NCI-H524 (cell line): ENCODE measurements at places on chromosomes 13 and 19.
A peak's percentile ranks its signal among the peaks of the same experiment; 100 is the strongest.

DNA sequence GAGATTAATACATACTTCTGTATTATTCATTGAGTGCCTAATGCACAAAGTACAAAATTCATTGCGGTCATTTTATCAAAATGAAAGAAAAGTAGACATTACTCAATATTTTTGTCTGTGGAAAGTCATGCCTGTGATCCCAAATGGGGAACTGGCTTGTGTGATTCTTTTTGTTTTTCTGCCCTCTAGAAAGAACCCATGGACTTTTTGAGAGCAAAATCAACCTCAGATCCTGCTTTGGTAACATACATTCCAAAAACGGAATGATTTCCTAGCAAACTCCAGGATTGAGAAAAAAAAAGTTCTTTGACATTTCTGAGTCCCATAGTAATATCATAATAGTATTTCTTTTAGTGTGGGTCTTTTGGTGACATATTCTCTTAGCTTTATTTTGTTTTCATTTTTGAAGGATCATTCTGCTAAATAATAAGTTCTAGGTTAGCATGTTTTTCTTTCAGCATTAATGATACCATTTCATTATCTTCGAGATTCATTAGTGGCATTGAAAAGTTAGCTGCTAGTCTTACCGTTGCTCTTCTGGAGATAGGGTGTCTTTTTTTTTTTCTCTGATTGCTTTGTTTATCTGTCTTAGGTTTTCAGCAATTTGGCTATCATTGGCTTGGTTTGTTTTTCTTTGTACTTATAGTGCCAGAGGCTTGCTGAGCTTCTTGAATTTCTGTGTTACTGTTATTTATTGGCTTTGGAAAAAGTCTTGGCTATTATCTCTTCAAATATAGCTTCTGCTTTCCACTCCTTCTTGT is 102.4 kb upstream of the CSNK1A1L start:
- no peak for DNase-seq

DNA sequence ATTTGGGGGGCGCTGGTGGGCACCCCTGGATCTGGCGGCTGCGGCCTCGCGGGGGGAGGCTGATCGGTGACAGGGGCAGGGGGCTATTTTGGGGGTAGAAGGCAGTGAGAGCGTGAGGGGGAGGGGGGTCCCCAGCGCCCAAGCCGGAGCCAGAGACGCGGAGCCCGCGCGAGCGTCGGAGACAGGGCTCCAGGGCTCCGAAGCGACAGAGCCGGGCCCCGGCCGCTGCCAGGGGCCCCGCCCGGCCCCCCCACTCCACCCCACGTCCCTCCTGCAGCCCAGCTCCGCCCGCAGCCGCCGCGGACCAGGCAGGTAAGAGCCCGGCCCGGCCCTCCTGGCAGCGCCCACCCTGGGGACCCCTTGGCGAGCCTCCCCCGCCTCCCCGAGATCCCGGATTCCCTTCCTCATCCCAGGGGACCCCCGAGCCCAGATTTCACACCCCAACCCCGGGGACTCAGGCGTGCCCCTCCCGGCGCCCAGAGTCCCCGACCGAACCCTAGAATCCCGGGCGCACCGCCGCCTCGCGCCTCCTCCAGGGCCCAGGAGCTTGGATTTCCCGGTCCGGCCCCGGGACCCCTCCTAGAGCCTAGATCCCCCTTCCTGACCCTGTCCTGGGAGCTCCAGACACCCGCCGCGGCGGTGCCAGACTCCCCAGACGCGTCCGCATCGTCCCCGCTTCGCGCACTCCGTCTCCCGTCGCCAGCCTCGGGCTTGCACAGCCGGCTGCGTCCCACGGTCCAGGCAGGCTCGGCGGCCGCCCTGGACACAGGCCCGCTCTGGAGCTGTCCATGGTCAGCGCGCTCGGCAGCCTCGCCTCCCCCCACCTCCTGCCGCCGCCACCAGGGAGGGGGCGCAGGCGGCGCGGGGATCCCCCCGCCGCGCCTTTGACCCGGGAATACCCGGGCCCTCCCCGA is at the start of gene PPFIA3:
Gene PPFIA3, plus strand, starts transcription at position 134 of the 914 bp plus-strand sequence. CDS start 8,330 bp downstream, outside the sequence.
- DNase-seq, result no peak

GRCh38 chr19:33134571-33135041 is 2.7 kb downstream of the WDR88 start:
- peak; percentile 43 for DNase-seq

DNA sequence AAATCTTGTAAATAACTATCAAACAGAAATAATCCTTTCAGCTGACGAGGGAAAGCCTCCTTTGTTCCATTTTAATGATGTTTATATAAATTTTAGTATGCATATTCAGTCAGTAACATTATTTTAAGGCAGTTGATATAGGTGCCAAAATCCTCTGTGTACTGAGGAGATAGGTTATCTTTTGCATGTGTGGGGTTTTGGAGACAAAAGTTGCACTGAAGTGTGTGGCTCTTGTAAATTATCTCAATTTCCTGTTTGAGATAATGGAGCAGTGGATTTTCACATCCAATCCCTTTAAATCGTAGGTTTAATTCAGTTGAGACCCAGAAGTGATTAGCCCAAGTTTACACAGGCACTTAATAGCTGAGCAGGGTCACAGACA is 106.6 kb downstream of the RGCC start:
- DNase-seq, result no peak

GRCh38 chr19:57068921-57069697 is 50.7 kb upstream of the USP29 start:
- DNase-seq, result no peak

- DNase-seq, result no peak
Observed at GRCh38 chr13:73273745-73274144, 214.9 kb downstream of the KLF5 start.

DNA sequence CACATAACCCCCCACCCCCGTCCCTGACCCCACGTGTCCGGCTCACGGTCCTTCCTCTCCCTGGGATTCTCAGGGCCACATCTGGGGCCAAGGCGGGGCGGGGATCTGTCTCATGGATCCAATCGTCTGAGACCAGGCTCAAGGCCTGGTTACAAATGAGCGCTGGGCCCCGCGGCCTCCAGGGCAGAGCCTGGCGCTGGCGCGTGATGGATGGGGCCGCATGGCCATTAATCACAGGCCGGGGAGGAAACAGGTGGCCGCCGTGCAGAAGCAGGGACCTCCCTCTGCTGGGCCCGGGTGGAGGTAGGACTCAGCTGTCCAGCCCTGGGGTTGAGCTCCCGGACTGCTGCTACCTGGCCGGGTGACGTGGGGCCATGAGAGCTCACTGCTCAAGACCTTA is 5.8 kb upstream of the TLE5 start:
- DNase-seq, result peak; percentile 72

- no peak for DNase-seq
Observed at GRCh38 chr13:50292081-50292480, 276.8 kb downstream of the KCNRG start.

DNA sequence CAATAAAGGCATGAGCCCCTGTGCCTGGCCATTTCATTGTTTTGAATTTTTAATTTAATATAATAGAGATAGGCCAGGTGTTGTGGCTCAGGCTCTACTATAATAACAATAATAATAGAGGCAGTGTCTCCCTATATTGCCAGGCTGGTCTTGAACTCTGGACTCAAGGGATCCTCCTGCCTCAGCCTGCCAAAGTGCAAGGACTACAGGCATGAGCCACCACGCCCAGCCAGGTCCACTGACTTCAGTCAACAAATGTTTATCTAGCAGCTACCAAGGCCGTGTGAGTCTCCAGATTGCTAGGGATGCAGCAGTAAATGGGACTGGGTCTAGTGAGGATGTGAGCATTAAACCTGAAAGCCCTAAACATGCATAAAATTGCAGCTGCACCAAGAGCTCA is 13.8 kb upstream of the ILF3 start:
- no peak for DNase-seq

DNA sequence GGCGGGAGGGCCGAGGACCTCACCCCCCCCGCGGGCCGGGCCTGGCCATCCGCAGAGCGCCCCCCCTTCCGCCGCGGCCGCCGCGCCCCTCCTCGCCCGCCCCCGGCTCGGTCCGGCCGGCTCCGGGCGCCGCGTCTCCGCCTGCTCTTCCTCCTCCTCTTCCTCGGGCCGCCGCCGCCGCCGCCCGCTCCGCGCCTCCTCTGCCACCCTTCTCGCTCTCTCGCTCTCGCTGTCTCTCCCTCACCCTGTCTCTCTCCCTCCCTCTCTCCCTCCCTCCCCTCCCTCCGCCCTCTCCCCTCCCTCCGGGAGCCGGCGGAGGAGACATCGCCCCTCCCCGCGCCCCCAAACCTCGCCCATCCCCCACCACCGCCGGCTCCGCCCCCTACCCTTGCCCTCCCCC is at the start of gene SHANK1:
Gene SHANK1, minus strand, starts transcription at position 237 of the 400 bp plus-strand sequence. CDS start 2,883 bp downstream, outside the sequence.
- no peak for DNase-seq

GRCh38 chr13:48505597-48506091 is 27.2 kb downstream of the RCBTB2 start:
- no peak for DNase-seq

GRCh38 chr19:49949742-49950589 is 11.0 kb downstream of the SIGLEC11 start:
- DNase-seq, result no peak

- no peak for DNase-seq
Observed at GRCh38 chr19:47437500-47437899, 18.2 kb upstream of the MEIS3 start.

GRCh38 chr19:16420781-16421386 is 50.9 kb downstream of the EPS15L1 start:
- DNase-seq, result no peak

DNA sequence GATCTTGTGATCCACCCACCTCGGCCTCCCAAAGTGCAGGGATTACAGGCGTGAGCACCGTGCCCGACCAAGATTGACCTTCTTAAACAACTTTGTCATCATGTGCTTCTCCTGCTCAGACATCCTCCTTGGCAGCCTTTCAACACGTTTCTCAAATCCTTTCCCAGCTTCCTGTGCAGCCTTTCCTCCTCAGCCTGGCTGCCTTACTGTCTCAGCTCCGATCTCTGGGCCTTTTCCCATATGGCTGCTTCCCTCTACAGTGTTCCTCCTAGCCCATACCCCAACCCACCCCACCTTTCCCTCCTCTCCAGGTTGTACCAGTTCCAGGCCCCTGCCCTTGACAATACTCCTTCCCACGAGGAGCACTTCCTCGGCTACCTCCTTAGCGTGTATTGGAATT is 7.2 kb downstream of the PHF11 start:
- DNase-seq, result no peak

- DNase-seq, result no peak
Observed at GRCh38 chr19:30249911-30250310, 122.3 kb upstream of the ZNF536 start.

DNA sequence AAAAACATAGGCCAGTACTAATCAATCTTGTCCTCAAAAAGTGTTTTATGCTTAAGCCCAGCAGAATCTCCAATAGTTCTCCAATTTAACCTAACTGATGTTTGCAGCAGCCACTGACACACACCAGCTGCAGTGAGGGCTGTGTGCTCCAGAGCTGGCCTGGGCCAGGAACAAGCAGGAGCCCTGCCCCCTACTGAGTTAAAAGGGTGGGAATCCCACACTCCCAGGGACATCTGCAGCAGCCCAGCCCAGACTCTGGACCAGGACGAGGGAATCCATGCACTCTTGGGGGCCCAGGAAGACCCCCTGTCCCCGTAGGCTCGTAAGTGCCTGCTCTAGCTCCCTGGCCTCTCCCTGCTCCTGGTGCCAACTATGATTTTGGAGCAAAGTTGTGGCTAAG is 91.5 kb upstream of the ATXN8OS start:
- DNase-seq, result no peak

DNA sequence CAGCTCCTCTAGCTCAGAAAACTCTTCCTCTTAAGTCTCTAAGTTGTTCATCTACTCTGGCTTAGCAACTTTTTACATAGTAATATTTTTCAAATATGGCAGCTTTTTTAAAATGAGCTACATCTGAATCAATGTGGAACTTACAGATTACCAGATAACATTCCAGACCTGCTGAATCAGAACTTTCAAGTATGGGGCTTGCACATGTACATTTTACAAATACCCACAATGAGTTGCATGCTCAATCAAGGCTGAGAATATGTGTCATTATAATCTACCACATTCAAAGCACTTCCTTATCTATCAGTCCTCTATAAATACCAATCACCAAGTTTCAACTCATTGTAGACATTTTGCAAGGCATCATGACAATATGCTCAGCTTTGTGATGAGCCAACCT is 383.1 kb downstream of the FGF14 start:
- DNase-seq, result no peak

DNA sequence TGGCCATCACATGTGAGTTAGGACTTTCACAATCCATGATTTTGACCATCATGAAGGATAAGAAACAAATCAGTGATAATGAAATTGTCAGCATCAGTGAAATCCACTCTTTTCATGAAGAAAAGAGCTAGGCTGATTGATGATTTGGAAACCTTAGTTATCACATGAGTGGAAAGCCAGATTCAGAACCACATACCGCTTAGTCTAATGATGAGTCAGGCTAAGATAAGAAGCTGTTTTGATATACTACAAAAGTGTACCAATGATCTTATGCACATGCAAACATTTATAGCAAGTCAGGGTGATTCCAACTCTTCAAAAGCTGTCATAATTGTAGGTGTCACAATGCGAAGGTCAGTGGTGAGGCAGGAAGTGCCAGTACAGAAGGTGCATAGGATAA is 519.3 kb downstream of the GPC6 start:
- no peak for DNase-seq

DNA sequence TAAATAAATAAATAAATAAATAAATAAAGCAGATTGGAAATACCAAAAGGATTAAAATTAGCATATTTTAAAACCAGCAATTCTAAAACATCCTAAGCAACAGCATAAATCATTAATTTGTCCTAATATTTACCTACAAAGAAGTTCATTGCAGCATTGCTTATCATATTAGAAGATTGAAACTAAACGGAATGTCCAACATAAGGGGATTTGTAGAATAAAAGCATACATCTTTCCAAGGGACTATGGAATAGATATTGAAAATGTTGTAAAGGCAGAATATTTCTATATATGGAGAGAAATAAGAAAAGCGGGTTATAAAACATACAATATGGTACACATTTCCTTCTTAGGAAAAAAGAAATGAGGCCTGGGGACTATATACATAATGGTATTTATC is 71.1 kb upstream of the RFC3 start:
- no peak for DNase-seq

GRCh38 chr13:100664171-100664900 is 10.3 kb downstream of the TMTC4 start:
- DNase-seq, result no peak

GRCh38 chr13:76474966-76475365 is 411.2 kb downstream of the KCTD12 start:
- no peak for DNase-seq

GRCh38 chr13:38688674-38689073 is 1.8 kb downstream of the FREM2 start:
- DNase-seq, result no peak

GRCh38 chr13:79227418-79227817 is 178.6 kb downstream of the RBM26 start:
- DNase-seq, result no peak

GRCh38 chr13:66926851-66927524 is 303.1 kb downstream of the PCDH9 start:
- no peak for DNase-seq

- DNase-seq, result no peak
Observed at GRCh38 chr13:62061751-62062150, 646.1 kb upstream of the PCDH20 start.
